Astrocyte of the hippocampus (primary cell): ENCODE measurements at places on chromosomes 6 and 20.
A peak's percentile ranks its signal among the peaks of the same experiment; 100 is the strongest.

DNA sequence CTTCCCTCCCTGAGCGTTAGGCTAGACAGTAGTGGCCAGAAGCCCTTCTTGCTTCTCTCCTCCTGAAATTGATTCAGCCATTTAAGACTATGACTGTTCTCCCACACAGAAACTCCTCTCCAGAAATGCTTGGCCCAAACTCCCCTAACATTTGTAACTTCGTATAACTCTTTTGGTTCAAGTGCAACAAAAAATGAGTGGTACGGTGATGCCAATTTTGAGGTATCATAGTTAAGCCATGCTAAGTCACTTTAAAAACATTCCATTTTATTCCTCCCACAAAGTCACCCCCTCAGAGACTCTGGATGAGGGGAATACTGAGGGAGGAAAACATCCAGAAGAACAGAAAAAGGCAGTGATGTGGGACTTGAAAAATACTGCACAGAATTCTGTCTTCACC is 21.1 kb upstream of the ROS1 start:
- peak; percentile 36 for DNase-seq

DNA sequence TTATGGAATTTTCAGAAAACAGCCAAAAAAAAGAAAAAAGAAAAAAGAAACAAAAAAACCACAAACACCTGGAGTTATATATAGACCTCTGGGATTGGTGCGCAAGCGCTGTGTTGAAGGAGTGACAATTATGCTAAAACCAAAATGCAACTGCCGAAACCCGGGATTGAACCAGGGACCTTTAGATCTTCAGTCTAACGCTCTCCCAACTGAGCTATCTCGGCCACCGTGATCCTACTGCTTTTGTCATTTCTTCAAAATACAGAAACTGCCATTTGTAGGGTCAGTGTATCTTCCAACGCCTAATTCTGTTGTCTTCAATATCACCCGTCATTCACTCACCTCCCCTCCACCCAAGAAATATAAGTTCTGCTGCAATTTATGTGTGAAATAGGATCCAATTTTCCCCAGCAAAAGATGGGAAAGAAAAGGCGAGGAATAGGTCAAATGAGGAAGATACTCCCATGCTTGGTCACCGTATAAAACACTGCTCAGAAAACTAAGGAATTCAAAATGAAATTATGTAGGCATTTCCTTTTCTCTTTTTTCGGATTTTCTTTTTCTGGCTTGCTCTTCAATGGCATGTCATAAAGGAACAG is 116.0 kb downstream of the TRIM27 start:
- peak; percentile 58 for DNase-seq

- no peak for DNase-seq
Measured at GRCh38 chr20:31717478-31718201, 5.0 kb downstream of the BCL2L1 start.

DNA sequence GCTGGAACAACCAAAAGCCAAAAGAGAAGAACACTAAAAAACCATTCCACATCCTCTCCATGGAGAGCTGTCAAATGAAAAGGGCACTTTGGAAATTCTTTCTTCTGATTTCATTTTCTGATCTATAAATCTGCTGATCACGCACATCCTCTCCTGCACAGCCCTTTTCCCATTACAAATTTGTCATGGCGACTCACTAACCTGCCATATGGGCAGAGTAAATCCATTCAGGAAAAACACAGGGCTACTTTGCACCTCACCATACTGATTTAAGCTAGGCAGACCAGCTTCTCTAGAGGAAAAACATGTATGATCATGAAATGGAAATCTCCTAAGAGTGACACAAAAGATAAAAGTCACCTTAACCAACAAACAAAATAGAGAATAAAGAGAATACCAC is 26.0 kb downstream of the TOMM6 start:
- no peak for DNase-seq

- DNase-seq, result peak; percentile 64
Measured at GRCh38 chr6:163354761-163355425, 59.6 kb upstream of the QKI start.

DNA sequence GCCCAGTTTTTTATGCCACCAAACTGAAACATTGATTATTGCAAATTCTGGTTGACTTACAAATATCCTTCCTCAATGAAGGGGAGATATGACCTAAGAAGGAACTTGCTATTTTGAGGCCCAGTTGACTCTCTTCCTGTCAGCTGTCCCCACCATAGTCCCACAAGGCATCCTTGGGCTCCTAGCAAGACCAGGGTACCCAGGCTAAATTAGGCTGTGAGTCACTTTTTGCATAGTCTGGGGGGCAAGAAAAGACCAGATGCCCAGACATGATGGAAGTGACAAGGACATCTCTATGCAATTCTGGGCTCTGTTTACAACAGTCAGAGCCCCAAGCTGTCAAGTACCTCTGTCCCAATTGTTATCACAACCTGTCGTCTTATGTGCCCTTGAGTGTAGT is 31.8 kb upstream of the MAFB start:
- no peak for DNase-seq

GRCh38 chr6:92559003-92559402 is 860.4 kb downstream of the EPHA7 start:
- DNase-seq, result no peak

DNA sequence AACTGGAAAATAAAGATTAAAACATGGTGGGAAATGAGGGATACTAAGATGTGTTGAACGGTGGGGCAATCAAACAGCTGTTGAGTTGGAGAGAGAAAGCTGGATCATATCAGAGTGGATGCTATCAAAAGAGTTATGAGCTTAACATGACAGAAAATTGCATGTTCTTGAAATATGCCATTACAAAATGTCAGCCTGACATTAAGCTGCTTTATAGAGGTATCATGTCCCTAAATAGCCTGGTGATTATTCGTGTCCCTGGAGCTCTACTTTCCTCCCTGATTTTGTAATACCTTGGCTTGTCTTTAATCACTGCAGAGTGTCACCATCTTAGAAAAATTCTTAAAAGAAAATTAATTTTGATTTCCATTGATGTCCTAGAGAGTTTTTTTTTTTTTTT is 223.1 kb downstream of the PHF3 start:
- DNase-seq, result no peak

GRCh38 chr6:4209196-4209595 is 73.8 kb upstream of the ECI2 start:
- no peak for DNase-seq

- peak; percentile 91 for DNase-seq
Measured at GRCh38 chr6:132153221-132153898, 202.2 kb upstream of the CCN2 start.

- no peak for DNase-seq
Measured at GRCh38 chr20:61803416-61803914, 262.2 kb downstream of the TAF4 start.

DNA sequence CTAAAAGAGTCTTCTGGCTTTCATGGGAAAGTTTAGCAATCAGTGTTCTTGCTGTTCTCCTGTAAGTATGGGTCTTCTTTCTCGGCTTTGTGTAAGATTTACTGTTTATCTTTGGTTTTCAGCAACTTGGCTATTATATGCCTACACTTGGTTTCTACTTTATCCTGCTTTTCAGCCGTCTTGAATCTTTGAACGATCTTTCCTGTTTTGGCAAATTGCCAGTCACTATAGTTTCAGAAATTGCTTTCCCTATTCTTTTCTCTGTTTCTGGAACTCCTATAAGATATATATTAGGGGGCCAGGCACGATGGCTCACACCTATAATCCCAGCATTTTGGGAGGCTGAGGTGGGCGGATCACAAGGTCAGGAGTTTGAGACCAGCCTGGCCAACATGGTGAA is 14.6 kb upstream of the SRPK1 start:
- no peak for DNase-seq

DNA sequence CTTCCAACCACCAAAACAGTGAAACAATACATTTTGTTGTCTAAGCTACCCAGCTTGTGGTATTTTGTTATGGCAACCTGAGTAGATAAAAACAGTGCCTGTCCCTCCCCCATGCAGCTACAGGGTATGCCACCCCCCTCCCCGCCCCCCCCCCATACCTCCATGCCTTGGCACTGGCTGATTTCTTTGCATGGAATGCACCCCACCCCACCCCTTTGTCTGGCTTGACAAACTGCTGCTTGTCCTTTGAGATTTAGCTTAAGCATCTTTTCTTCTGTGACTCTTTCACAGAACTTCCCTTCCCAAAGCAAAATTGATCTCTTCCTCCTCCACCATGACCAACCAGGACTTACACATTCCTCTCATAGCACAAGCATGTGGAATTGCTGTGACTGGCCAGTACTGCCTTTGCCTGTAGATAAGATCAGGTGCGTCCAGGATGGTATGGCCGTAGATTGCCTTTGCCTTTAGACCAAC is 64.6 kb upstream of the ADGRF1 start:
- DNase-seq, result peak; percentile 22

DNA sequence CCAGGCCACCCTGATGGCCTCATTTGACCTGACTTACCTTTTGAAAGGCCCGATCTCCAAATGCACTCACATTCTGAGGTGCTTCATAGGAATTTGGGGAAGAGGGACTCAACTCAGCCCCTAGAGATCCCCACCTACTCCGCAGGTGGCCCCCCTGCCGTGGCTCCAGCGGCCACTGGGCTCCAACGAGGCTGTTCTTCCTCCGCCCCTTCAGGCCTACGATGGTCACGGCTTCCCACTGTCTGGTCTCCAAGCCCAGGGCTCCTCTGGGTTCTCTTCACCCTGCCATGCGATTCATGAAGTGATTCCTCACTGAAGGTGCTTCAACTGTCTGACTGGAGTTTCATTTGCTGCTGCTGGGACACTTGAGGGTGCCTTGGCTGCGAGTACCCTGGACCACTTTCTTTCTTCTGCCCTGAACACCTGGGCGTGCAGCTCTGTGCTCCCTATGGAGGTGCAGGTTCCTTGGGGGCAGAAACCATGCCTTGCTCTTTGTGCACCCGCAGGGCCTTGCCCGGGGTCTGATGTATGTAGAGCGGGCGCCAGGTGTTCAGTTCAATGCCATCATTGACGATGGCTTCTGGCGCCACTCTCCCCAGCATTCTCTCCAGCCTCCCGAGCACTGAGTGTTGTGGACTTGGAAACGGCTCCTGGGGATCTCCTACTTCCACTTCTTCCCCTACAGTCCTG is 10.0 kb upstream of the DUSP22 start:
- no peak for DNase-seq
